Chondrocyte (in vitro differentiated cells): ENCODE measurements at places on chromosomes 2 and 18.
A peak's percentile ranks its signal among the peaks of the same experiment; 100 is the strongest.

DNA sequence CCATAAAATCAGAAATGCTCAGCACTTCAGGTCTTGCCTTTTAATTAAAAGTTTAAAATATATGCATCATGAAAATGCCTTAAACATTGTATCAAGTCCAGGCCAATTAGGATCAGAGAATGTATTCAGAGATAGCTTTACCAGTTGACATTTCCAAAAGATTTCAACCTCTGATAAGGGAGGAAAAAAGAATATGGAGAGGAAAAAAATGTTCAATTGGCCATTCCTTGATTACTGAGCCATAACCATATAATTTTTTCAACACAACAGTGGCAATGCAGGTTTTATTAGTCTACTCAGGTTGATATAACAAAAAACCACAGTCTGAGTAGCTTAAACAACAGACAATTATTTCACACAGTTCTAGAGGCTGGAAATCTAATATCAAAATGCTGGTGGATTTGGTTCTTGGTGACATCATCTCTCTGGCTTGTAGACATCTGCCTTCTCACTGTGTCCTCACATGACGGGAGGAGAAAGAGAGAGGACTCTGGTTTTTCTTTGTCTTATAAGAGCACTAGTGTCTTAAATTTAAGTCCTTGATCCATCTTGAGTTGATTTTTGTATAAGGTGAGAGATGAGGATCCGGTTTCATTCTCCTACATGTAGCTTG is 111.9 kb downstream of the IRS1 start:
- DNase-seq, result no peak
- peaks cover 17% of the 10 kb centered on the region for H3K4me1 ChIP-seq
- H3K27ac ChIP-seq, result no peak overlapping the region
- no peak overlapping the region for H3K4me3 ChIP-seq
- H3K36me3 ChIP-seq, result peaks cover 1% of the 10 kb centered on the region

DNA sequence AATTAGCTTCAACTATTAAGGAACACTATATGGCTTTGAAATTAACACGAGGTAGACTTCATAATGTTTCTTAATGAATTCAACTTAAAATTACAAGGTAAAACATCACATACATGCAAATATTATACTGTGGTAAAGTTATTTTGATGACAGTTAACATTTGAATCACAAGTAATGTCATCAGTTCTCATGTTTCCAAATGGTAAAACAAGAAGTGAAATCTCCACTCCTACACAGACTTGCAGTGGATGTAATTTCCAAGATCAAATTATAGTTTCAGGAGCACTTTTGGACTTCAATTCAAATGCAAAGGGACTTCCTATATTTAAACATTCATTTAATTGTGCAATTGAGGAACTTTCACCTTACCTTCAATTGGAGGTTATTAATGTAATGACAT is 39.1 kb downstream of the C18orf54 start:
- no peak overlapping the region for H3K27ac ChIP-seq
- DNase-seq, result no peak
- no peak overlapping the region for H3K4me3 ChIP-seq
- H3K36me3 ChIP-seq, result no peaks in the 10 kb centered on the region

DNA sequence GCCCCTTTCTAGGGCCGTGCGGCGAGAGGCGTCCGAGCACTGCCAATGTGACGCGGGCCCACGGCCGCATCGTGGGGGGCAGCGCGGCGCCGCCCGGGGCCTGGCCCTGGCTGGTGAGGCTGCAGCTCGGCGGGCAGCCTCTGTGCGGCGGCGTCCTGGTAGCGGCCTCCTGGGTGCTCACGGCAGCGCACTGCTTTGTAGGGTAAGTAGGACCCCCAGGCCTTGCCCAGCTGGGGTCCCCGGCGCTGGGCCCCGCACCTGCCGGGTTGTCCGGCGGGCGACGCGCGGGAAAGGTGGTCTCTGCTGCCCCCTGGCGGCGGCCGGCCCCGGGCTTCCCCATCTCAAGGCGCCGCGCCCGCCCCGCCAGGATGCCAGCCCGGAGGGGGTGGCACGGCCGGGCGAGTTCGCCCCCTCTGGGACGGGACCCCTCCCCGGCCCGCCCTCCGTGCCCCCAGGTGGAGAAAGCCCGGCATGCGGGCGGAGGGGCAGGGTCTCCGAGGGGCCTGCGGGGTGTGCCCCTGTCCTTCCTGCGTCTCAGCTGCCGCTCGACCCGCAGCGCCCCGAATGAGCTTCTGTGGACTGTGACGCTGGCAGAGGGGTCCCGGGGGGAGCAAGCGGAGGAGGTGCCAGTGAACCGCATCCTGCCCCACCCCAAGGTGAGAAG is 1.9 kb downstream of the PRSS56 start:
- H3K4me3 ChIP-seq, result no peak overlapping the region
- no peak overlapping the region for H3K27ac ChIP-seq
- no peak for DNase-seq

DNA sequence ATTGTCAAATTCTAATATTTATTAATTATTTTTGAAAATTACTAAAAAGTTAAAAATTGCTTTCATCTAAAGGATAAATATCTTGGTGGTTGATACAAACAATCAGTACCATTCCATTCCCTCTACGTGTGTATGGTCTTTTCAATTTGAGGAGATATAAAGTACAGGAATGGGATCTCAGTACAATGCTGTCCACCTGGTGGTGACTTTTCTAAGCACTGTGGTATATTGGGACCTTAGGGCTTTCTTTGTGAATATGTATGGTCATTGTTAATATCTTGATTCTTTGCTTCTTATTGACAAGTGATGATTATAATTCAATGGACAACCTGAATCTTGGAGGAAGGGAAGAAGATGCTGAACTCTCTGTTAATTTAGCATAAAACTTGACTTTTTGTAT is 83.1 kb downstream of the NBEAL1 start:
- no peaks in the 10 kb centered on the region for H3K27me3 ChIP-seq
- no peak overlapping the region for H3K27ac ChIP-seq
- no peak for DNase-seq
- H3K36me3 ChIP-seq, result peaks cover 33% of the 10 kb centered on the region
- no peak overlapping the region for H3K4me3 ChIP-seq
- no peaks in the 10 kb centered on the region for H3K4me1 ChIP-seq

- H3K4me1 ChIP-seq, result no peaks in the 10 kb centered on the region
- H3K27me3 ChIP-seq, result no peaks in the 10 kb centered on the region
- no peak for DNase-seq
- H3K36me3 ChIP-seq, result no peaks in the 10 kb centered on the region
- no peak overlapping the region for H3K27ac ChIP-seq
Observed at GRCh38 chr2:231483398-231484329, 19.4 kb upstream of the NCL start.

- H3K27me3 ChIP-seq, result peaks cover 2% of the 10 kb centered on the region
- no peaks in the 10 kb centered on the region for H3K4me1 ChIP-seq
- H3K27ac ChIP-seq, result no peak overlapping the region
- no peak overlapping the region for H3K4me3 ChIP-seq
- no peaks in the 10 kb centered on the region for H3K36me3 ChIP-seq
- DNase-seq, result no peak
Observed at GRCh38 chr18:40937386-40937785, 1017.6 kb upstream of the PIK3C3 start.

DNA sequence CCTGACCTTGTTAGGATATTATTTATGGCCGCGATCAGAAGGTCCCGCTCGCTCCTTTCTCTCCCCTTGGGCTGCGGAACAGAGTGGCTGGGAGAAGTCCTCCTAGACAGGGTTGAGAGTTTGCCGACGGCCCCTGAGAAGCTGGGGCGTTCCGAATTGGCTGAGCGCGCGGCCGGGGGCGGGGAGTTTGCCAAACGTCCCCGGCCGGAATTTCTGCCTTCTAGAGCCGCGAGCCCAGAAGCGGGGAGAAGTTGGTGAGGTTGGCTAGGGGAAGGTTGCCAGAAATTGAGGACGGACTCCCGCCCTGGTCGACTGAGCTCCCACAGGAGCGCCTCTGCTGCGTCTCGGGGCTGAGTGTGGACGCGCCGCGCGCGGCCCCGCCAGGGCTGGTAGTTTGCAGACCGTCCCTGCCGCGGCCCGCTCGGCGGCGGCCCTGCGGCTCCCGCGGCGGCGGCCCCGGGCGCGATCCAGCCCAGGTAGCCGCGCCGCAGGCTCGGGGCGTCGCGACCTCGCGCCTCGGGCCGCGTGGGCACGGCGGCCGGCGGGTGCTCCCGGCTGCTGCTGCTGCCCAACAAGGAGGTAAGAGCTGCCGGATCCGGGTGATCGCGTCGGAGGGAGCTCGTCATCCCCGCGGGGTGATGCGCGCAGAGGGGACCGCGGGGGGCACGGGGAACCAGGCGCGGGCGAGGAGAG is 134.0 kb upstream of the MGAT5 start:
- H3K4me1 ChIP-seq, result peaks cover 32% of the 10 kb centered on the region
- peak overlapping the region; percentile 91 for H3K27ac ChIP-seq
- H3K4me3 ChIP-seq, result peak overlapping the region; percentile 81
- peaks cover 1% of the 10 kb centered on the region for H3K27me3 ChIP-seq

DNA sequence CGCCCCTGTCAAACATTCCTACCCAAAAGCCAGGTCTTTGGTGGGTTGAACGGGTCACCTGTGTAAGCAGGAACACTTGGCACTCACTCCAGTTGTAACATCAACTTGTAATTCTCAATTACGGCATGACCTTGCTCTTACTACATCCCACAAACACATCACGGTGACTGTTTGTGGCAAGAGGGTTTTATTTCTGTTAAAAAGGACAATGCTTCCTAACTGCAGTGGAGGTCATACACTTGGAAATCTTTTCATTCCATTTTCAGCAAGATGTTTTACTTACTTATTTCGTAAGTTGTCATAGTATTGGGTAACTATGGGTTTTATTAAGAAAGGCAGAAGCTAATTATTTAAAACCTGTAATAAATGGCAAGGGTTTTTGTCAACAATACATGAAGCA is 126.1 kb downstream of the ZNF516 start:
- no peak for DNase-seq
- H3K4me3 ChIP-seq, result no peak overlapping the region
- H3K4me1 ChIP-seq, result peaks cover 2% of the 10 kb centered on the region
- peaks cover 11% of the 10 kb centered on the region for H3K36me3 ChIP-seq

- no peaks in the 10 kb centered on the region for H3K27me3 ChIP-seq
- H3K4me1 ChIP-seq, result peaks cover 20% of the 10 kb centered on the region
- no peak for DNase-seq
Observed at GRCh38 chr2:61906186-61906470, 654 bp downstream of the COMMD1 start.

DNA sequence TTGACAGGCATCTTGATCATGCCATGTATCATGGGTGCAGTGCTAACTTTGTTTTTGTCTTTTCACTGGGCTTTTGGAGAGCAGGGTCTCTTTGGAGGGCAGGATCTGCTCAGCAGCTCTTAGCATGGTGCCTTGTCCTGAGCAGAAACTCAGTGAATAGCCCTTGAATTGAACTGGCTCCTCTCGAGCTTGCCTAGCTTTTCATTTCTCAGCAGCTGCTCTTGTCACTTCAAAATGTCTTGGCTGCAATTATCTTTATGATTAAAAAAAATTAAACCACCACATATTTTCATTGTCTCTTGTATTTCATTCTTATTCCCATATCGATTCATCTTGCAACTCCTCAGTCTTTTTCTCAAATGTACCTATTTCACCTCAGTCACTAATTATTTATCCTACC is 50.5 kb downstream of the CCDC85A start:
- H3K4me3 ChIP-seq, result no peak overlapping the region
- H3K27me3 ChIP-seq, result peaks cover 4% of the 10 kb centered on the region
- H3K36me3 ChIP-seq, result no peaks in the 10 kb centered on the region
- DNase-seq, result no peak
